ENCODE measurements at places on chromosomes 5 and 9.

GRCh38 chr5:10525124-10525495, 38.8 kb upstream of the ANKRD33B start:
- no peak for DNase-seq

GRCh38 chr9:96128880-96129279, 173.1 kb downstream of the HSD17B3 start:
- no peak for DNase-seq

DNA sequence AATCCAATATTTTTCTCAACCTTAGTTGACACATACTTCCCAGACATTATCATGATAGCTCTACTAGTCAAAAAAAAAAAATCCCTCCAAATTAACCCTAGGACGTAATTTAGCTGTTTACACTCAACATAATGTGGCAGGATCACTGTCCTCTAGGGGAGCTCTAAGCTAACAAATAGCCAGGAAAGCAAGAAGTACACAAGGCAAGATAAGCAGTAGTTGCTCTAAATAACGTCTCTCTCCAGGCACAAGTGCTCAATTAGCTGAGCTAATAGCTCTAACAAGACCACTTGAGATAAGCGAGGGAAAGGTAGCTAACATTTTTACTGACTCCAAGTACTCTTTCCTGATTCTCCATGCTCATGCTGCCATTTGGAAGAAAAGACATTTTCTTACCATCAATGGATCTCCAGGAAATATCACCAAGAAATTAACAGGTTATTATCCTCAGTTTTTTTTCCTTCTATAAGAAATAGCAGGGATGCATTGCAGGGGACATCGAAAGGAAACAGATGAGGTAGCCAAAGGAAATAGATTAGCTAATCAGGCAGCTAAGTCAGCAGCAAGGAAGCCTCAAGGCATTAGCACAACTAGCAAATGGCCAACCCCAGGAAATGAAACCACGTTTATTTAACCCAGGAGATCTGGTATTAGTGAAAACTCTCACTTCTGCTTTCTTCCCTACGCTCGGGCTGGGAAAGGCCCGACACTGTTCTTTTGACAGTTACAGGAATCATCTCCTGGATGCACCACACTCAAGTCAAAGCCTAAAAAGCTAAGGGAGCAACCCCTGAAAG, 614.1 kb downstream of the PTPRD start:
- DNase-seq, result no peak

- DNase-seq, result no peak
Observed at GRCh38 chr9:72356041-72356582, 8.9 kb downstream of the ZFAND5 start.

DNA sequence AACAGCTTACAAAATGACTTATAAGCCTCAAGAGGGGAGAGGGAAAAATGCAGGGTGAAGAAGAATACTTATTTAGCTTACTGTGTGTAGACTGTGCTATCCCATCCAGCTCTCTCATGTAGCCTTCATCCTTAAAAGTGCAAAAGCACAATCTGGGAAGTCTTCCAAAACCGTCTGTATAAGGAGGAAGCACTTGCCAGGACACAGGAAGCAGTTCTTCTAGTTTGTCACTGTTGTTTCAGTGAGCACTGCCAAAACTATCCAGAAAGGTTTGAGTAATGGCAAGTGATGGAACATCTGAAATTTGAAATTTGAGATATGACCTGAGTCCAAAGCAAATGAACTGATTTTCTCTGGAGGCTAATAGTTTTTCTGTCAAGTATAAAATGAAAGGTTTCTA, 140.8 kb upstream of the ISL1 start:
- no peak for DNase-seq

DNA sequence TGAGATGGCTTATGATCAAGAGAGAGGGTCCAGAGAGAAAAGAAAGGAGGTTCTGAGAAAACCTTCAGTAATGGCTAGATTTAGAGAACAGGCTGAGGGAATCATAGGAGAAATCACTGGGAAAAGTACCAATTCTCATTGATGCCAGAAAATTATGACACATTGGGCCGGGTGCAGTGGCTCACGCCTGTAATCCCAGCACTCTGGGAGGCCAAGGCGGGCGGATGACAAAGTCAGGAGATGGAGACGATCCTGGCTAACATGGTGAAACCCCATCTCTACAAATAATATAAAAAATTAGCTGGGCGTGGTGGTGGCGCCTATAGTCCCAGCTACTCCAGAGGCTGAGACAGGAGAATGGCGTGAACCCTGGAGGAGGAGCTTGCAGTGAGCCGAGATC, 29.5 kb upstream of the PLIN2 start:
- DNase-seq, result no peak

- DNase-seq, result no peak
Observed at GRCh38 chr5:81884871-81885270, 87.0 kb upstream of the ATG10 start.

- DNase-seq, result no peak
Observed at GRCh38 chr9:134318941-134319305, 7.3 kb upstream of the RXRA start.

All from CD4-positive, alpha-beta T cell treated with Interferon alpha-2 for 1 hour (primary cell).